ENCODE measurements at places on chromosomes 5 and 9.

- no peak for DNase-seq
Observed at GRCh38 chr5:135469911-135470310, 17.8 kb upstream of the TIFAB start.

DNA sequence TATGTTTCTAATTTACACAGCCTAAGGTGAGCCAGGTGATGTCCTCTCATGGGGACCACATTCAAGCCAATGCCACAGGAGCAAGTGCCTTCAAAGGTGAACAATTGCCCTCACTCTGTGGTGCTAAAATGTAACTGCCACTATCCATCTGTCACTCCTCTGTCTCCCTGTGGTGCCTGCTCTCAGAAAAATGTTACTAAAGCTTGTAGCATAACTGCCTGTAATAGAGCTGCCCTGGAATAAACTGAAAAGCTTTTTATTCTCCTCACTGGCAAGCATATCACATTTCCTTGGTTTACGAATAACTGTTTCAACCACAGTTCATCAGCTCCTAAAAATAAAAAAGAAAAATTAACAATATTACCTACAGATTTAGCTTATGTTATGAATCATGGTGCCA lies 142.4 kb downstream of the ST8SIA4 start:
- no peak for DNase-seq

DNA sequence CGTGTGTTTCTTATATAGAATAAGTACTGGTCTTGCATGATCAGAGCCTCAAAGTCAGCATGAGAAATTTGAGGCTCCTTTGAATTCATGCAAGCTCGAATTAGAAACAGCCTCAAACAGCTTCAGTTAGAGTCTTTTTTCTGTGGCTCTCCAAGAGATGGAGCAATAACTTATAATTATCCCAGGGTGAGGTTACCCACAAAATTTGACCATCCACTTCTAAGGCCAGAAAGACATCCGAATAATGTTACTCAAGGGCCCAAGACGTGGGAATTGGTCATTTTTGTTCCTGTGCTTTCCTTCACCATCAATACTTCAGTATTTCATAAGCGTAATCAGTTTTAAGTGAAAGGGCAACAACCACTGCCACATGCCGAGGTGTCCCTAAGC lies 89.7 kb downstream of the DAPK1 start:
- DNase-seq: no peak

- no peak for DNase-seq
Observed at GRCh38 chr5:148684528-148684927, 30.2 kb upstream of the HTR4 start.
